ENCODE measurements at places on chromosomes 2 and 18. TPM values are rescaled to one million over a fixed set of nuclear protein-coding genes. Genes with fewer than 3 reads are reported as not detected.

Gene MC5R
- not detected for total RNA-seq

Gene DUSP2
- total RNA-seq = 14.2 TPM

Gene SLC38A11
- not detected for total RNA-seq

Gene OTX1
- total RNA-seq = not detected

GRCh38 chr2:190804182-190804795 lies 76.3 kb upstream of the GLS start:
- peak; percentile 10 for DNase-seq

GRCh38 chr2:28450901-28451565 lies 44.8 kb upstream of the PLB1 start:
- no peak for DNase-seq

DNA sequence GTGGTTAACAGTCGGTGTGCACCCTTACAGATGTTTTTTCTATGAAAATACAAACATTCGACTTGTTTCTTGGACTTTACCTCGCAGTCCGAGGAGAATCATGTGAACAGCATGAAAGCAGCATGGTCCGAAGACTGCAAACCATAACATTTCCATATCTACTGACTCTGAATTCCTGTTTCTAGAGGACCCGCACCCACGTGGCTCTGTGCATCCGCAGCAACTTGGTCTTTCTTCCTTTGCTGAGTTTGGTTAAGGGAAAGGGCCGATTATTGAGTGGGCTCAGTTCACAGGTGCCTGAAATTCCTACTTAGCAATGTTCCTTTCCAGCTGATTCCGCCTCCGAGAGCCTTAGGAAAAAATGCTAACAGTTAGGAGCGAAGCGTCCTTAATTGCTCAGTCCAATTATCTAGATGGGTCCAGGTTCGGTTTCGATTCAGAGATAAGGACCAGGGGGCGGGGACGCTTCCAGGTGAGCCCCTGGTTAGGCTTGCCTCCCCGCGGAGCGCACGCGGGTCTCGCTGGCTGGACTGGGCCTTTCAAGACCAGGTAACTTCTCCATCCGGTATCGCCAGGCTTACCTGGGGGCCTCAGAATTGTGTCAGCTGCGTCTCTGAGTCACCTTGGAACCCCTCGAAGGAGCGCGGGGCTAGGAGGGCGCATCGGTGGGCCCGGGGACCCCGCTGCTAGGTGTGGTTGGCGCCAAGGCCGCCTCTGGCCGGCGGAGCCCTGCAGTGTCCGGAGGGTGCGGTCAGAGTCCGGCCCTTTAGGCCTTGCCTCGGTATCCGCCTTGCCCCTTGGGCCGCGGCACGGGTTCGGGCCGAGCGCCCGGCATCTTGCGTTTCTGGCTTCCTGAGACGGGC lies 1.1 kb upstream of the B3GNT2 start:
- DNase-seq = no peak

Measured in activated CD4-positive, alpha-beta T cell treated with anti-CD3 and anti-CD28 coated beads, Interleukin-2, amount 10 ng/mL, durations not matched to agents 7 days and 5 days (primary cell).